Activated naive CD8-positive, alpha-beta T cell treated with anti-CD3 and anti-CD28 coated beads for 36 hours (primary cell): ENCODE measurements at places on chromosomes 1 and 21.

DNA sequence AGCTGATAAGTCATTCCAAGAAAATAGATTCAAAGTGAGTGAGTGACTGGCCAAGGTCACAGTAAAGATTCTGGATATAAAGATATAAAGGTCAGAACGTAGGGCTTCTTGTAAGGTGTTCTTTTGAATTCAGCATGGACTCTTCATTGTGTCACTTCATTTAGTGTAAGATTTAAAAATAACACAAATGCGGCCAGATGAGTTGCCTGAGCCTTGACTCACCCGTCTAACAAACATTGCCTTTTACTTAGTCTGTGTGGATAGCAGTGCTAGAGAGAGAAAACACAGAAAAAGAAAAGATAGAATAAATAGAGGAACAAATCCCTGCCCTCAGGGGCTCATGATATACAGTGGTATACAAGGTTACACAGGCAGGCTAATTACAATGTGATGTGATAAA is 223.4 kb downstream of the PLPP3 start:
- DNase-seq, result no peak

- DNase-seq, result no peak
These were observed 59.6 kb upstream of the DIP2A start for GRCh38 chr21:46399129-46399528.

GRCh38 chr1:38045401-38046332 is 926 bp downstream of the POU3F1 start:
- DNase-seq, result peak; percentile 16

GRCh38 chr1:77540501-77541161 is 141.8 kb downstream of the ZZZ3 start:
- no peak for DNase-seq

- DNase-seq, result no peak
These were observed 13.1 kb downstream of the KCND3 start for GRCh38 chr1:111976332-111976731.

DNA sequence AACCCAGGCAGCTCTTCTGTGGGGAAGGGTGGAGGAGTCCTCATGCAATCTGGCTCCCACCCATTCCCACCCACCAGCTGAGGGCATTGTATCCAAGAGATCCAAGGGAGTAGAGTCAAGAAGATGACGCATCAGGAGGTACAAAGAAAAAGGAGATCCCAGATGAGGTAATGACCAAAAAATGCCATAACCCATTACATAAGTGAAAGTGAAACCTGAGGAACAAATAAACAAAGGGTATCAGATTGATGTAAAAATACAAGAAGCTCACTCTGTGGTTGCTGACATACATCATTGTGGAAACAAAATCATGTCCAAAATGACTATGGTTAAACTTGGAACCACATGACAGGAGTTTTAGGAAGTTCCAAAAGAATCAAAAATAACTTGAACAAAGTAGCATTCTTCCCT is 42.5 kb downstream of the CCN1 start:
- DNase-seq, result no peak

DNA sequence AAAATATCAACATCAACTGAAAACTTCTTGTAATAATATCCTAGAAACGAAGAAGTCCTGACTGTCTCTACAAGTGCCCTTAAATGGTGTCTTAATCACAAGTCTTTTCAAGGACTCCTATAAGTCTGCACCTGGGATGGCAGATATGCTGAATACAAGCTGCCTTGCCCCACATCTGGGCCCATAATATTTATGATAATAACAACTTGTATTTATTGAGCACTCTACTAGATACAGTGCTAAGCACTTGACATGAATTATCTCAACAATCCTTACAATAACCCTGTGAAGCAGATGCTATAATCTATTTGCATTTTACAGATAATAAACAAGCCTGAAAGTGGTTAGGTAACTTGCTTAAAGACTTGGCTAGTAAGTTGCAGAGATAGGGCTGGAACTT is 78.0 kb upstream of the ZNF648 start:
- DNase-seq, result no peak

DNA sequence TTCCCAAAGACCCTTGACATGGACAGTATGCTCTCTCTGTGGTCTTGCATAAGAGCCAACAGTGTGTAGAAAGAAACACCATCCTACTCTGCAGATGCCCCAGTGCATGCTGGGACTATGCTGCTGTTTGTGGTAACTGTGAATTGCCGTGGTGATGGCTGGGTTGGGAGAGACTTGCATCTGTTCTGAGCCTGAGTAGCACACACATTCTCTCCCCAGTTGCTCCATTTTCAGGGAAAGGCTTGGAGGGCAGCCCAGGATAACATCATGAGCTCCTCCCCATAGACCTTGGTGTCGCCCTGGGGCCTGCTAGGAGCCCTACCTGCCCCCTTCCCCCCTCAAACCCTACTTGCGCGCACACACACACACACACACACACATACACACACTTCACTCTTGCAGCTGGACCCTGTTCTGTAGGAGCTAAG is 120.9 kb upstream of the IPO9 start:
- no peak for DNase-seq

GRCh38 chr1:53695116-53695515 is 43.8 kb downstream of the GLIS1 start:
- no peak for DNase-seq

DNA sequence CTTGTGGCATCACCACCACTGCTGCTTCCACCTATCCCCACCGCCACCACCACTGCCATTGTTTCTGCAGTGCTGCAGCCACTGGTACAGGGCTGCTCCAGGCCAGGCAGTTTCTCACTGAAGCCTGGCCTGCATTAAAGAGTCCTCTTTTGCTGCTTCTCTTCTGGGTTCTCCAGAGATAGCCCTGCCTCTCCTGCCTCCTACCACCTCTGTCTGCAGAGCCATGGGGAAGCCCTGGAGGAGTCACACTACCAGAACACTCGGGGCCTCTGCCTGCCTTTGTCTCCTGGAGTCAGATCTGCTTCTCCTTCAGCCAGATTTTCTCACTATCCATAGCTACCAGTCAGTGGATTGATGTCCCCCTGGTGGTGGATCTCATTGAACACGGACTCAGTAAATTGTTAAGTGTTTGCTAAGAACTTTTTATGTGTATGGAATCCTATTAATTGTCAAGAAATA is 37.7 kb upstream of the DDAH1 start:
- no peak for DNase-seq

GRCh38 chr1:55468142-55468795 is 253.1 kb upstream of the USP24 start:
- no peak for DNase-seq

GRCh38 chr21:15514073-15514946 is 215.5 kb upstream of the USP25 start:
- DNase-seq, result peak; percentile 9

DNA sequence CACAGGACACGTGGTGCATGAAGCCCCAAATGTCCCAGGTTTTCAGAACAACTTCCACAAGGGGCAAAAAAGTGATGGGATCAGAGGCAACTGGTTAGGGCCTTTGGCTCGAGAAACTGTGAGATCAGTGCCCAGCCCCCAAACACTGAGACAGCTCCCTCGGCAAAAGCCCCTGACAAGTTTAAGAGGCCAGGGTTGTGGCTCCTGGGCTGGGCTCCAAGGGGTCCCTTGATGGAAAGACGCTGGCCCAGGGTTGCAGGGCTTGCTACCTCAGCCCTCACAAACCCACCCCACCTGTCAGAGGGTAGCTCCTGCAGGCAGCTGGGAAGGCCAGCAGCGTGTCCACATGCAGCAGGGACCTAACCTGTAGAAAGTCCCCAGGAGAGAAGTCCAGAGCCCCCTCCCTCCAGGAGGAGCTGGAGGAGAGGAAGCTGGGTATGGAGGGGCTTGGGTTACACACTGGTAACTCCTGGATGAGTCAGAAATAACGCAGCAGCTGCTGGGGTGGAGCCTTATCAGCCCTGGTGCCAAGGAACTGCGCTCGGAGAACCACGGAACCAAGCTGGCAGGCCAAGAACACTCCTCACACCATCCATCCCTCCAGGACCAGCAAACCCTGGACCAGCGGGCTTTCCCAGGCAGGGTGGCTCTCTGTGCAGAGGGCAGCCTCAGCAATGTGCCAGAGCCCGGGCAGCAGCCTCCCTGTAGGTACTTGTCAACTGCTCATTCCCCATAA is 37.5 kb downstream of the CTNNBIP1 start:
- DNase-seq, result no peak

GRCh38 chr1:52056937-52057231 is 789 bp downstream of the BTF3L4 start:
- no peak for DNase-seq

- no peak for DNase-seq
These were observed 143.4 kb upstream of the C8B start for GRCh38 chr1:57109247-57109646.

- DNase-seq, result no peak
These were observed 7.1 kb downstream of the MYBPHL start for GRCh38 chr1:109299558-109300343.

DNA sequence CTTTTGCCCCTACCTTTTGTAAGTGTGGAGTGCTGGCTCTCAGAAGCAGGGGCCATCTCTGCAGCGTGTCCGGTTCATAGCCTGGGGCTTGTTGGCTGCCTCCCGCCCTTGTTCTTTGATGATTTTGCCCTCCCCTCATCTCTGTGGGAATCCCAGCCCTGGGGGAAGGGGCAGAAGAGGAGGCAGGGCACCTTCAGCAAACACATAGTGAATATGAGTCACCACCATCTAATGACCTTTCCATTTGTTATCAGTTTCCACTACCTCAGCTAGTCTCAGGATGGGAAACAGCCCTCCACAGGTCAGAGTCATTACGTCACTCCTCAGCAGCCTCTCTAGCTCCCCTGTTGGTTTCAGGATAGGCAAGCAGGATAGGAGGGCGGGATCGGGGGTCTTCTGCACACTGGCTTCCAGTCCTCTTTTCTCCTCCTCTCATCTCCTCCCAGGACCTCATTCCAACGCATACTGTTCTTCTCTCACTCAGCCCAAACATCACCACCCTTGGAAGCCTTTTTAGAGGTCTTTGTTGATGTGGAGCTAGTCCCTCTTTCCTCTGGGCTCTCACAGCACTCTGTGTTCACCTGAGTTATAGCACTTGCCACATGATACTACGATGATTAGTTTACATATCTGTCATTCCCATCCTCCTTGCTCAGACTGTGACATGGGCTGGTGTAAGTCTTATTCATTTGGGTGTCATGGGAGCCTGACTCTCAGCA is 15.8 kb downstream of the GADD45A start:
- DNase-seq, result peak; percentile 48

DNA sequence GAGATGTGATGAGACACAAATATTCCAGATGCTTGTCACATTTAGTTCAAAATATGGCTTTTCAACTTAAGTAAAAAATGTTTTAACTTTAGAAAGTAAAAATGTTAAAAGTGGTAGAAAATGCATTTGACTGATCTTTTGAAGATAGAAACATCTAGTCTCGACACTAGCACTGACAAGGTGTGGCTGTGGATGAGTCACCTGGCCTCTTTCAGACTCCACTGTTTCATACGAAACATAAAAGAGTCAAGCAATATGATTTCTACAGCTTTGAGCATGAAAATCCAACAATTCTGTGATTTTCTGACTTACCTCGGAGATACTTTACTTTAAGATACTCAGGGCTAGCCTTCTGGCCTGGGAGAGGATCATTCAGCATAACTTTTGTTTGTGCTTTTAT is 47.7 kb downstream of the TTC13 start:
- no peak for DNase-seq

GRCh38 chr21:26883768-26884167 is 38.6 kb upstream of the ADAMTS1 start:
- no peak for DNase-seq

DNA sequence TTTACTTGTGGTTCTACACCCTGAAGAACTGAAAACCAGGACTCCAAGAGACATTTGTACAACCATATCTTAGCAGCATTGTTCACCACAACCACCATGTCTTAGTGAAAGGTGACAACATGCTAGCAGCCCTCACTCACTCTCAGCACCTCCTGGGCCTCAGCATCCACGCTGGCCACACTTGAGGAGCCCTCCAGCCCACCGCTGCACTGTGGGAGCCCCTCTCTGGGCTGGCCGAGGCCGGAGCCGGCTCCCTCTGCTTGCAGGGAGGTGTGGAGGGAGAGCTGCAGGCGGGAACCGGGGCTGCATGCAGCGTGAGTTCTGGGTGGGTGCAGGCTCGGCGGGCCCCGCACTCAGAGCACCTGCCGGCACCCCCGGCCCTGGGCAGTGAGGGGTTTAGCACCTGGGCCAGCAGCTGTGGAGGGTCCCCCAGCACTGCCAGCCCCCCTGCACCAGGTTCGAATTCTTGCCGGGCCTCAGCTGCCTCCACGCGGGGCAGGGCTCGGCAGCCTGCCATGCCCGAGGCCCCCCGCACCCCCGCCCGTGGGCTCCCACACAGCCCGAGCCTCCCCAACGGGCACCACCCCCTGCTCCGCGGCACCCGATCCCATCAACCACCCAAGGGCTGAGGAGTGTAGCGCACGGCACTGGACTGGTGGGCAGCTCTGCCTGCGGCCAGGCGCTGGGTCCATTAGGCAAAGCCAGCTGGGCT is 9.2 kb downstream of the C1orf159 start:
- DNase-seq, result no peak

DNA sequence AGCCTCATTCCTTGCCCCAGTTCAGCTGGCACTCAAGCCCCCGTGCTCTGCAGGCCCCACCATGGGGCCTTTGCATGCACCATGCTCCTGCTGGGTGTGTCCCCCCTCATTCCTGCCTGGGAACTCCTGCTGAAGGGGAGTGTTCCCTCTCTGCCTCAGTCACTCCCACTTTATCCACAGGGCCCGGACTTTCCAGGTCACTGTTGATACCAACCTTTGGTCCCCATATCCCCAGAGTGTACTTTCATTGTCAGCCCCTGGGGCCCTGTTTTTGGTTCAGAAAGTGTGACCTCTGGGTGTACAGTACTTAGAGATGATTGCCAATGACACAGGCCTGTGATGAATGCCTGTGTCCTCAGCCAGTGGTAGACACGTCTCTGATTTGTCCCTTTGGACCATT is 2.9 kb downstream of the TTC22 start:
- DNase-seq, result no peak

DNA sequence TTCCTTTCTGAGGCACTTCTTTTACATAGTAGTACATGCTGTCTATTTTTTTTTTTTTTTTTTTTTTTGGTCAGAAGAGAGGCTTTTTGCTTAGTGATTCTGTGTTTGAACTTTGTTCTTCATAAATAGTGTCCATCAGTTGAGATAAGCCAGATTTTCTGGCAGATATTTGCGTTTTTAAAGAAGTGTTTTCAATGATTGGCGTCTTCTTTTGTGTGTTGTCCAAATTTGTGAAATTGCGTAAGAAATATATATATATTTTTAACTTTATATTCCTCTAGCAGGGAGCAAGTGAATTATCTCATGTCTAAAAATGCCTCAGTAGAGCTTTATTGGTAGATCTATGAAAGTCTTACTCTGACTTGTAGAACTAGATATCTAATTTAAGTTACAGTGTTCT is 28.3 kb downstream of the NEK7 start:
- no peak for DNase-seq

DNA sequence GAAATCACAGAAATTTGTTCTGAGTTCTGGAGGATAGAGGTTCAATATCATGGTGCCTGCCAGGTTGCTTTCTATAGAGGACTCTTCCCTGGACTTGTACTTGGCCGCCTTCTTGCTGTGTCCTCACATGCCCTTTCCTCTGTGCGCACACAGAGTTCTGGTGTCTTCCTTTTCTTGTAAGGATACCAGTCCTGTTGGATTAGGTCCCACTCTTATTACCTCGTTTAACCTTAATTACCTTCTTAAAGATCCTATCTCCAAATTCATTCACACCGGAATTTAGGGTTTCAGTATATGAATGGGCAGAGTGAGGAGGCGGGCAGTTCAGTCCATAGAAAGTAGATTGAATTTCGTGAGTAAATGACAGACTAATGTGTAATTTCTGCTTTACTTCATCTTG is 413.9 kb downstream of the NCAM2 start:
- DNase-seq, result no peak

GRCh38 chr21:38822778-38823238 is 17.1 kb downstream of the ETS2 start:
- no peak for DNase-seq

GRCh38 chr1:190754666-190755065 is 277.0 kb upstream of the BRINP3 start:
- no peak for DNase-seq
